ENCODE measurements at places on chromosomes 7 and 10. TPM values are rescaled to one million over a fixed set of nuclear protein-coding genes. Genes with fewer than 3 reads are reported as not detected.

DNA sequence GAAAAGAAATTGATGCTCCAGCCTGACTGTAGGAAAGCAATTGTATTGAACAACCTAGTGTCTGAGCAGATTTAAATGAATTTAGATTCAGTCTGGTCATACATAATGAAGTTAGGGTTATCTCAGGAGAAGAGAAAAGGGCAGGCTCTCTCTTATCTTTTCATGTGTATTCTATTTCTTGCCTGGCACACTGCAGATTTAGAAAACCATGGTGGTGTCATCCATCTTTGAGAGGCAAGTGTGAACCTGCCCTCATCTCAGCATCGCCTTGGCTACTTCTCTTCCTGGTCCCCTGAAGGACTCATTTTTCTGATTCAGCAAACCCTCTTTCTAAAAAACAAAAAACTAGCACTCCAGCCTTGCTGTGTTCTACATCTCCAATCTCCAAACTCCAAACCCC is 137.7 kb downstream of the LRRC4 start:
- H3K4me1 ChIP-seq: peaks cover 54% of the 10 kb centered on the region
- H3K36me3 ChIP-seq: peaks cover 7% of the 10 kb centered on the region
- DNase-seq: no peak
- H3K27ac ChIP-seq: no peak overlapping the region

The SSBP1 gene
- total RNA-seq: 350 TPM

GRCh38 chr7:155202106-155202871 is 95.4 kb upstream of the INSIG1 start:
- no peaks in the 10 kb centered on the region for H3K36me3 ChIP-seq
- H3K27me3 ChIP-seq: no peaks in the 10 kb centered on the region
- no peak overlapping the region for H3K4me3 ChIP-seq
- no peak for DNase-seq
- H3K4me1 ChIP-seq: no peaks in the 10 kb centered on the region
- H3K27ac ChIP-seq: no peak overlapping the region

DNA sequence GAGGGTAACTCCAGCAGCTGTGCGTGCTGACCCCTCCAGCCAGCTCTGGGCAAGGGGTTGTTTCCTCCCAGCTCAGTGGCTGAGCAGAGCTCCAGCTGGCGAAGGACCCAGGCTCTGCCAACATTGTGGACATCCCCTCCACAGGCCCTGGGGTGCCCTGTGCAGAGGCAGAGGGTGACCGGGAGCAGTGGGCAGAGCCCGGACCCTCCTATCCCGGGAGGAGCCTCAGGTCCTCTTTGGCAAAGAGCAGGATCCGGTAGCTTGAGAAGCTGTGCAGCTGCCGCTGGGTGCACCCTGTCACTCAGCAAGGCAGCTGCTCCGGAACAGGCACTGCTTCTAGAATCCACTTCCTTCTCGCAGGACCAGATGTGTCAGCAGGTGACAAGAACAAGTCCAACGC is 175.9 kb downstream of the EBF3 start:
- no peak overlapping the region for H3K4me3 ChIP-seq
- DNase-seq: no peak
- no peak overlapping the region for H3K27ac ChIP-seq
- no peaks in the 10 kb centered on the region for H3K4me1 ChIP-seq
- H3K36me3 ChIP-seq: no peaks in the 10 kb centered on the region
